ENCODE measurements at places on chromosomes 7 and 10.

GRCh38 chr10:131996466-131997365 is 15.0 kb upstream of the BNIP3 start:
- DNase-seq = no peak

DNA sequence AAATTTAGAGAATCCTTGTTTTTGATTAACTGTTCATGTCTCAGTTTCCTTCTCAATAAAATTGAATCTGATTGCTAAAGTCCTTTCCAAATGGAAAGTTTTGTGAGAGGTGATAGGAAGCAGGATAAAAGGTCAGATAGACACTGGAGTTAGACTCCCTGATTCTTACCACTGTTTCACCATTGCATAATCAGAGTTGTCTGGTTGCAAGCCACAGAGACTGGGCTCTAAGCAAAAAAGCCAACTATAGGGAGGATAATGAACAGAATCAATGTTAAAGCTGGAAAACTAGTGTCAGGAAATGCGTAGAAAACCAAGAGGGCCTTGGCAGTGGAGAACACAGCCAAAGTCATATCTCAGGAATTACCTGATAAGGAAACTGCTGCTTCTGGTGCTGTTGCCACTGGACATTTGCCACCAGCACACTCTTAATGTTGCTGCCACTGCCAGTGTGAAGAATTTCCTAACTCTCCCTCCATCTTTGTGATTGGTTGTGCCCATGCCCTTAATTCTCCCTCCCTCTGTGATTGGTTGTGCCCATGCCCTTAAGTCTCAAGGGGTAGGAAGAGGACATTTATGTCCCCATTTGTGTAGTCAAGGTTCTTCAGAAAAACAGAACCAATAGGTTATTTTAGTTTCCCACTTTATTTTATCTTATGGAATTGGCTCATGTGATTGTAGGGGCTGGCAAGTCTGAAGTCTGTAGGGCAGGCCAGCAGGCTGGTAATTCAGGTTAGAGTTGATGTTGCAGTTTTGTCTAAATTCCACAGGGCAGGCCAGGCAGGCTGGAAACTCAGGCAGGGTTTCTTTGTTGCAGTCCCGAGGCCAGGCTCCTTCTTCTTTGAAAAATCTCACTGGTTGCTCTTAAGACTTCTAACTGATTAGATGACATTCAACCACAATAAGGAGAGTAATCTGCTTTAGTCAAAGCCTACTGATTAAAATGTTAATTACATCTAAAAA is 639.0 kb downstream of the REEP3 start:
- DNase-seq = no peak

- no peak for DNase-seq
Measured at GRCh38 chr10:102154466-102155116, 2.4 kb downstream of the NOLC1 start.

DNA sequence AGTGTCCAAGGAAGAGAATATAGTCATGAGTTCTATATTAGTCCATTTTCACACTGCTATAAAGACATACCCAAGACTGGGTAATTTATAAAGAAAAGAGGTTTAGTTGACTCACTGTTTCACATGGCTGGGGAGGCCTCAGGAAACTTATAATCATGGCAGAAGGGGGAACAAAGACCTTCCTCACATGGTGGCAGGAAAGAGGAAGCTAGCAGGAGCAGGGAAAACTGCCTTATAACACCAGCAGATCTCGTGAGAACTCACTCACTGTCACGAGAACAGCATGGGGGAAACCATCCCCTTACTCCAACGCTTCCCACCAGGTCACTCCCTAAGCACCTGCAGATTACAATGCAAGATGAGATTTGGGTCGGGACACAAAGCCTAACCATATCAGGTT is 139.0 kb upstream of the ZNF438 start:
- DNase-seq = no peak

- DNase-seq = no peak
Measured at GRCh38 chr7:143395187-143396149, 13.2 kb downstream of the EPHA1 start.

DNA sequence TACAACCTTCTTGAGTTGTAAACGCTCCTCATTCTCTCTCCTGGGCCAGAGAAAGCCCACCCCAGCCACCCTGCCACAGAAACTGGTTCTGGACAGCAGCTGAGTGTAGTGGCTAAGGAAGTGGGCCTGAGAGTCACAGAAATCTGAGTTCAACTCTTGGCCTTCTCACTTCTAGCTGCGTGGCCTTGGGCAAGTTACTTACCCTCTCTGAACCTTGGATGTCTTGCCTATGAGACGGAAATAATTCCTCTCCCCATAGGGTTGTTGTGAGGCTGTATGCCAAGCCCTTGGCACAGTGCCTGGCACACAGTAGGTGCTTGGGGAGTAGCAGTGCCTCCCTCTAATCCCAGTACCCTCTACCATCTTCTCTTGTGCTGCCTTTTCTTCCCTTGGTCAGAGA is 51.5 kb downstream of the ADAMTS14 start:
- no peak for DNase-seq
